Type B pancreatic cell (in vitro differentiated cells): ENCODE measurements at places on chromosomes 16 and 17.
A peak's percentile ranks its signal among the peaks of the same experiment; 100 is the strongest.

DNA sequence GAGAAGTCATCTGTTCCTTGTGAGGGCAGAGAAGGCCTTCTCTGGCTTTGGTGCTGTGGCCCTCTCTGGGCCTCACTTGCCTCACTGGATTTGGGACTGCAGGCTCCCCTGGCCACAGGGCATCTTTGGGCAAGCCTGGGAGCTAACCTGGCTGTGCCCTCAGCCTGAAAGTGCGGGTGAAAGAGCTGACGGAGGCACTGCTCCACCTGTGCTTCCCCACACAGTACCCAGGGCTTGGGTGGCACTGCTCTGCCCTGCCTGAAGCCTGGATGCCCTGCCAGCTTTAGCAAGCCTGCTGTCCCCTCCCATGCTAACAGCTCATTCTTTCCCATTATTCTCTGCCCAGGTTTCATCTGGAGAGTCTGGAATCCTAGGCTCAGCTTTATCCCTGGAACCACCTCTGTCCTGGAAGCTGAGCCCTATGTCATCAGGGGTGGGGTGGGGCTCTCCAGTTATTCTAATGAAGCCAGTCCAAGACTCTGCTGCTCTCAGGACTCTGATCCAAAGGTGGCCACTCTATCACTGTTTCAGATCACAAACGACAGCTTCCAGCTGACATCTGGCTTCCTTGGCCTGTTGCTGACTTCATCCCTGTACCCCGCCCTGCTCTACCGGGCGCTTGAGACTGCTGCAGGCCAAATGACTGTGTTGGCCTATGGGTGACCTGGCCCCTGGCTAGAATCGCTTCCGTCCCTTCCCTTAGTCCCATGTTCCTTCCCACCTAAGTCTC lies 29.3 kb downstream of the HIC1 start:
- no peak for DNase-seq
- H3K27ac ChIP-seq: peak overlapping the region; percentile 82
- H3K36me3 ChIP-seq: peaks cover 18% of the 10 kb centered on the region
- H3K4me3 ChIP-seq: peak overlapping the region; percentile 40
- peaks cover 56% of the 10 kb centered on the region for H3K4me1 ChIP-seq

DNA sequence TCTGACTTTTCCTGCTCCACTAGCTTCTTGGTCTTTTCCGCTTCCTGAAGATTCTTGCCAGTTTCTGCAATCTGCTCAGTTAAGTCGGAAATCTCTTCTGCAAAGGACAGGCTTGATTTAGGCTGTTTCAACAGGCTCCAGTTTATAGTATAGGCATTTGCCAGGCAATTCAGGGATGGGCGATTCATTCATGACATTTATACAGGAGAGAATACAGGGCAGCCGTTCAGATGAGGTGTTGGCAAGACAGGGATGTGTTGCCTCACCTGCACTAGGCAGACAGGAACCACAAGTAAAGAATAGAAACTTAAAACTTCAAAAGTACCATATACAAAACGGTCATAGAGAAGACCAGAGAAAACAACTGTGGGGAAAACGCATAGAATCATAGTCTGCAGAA lies 61.7 kb downstream of the MYH13 start:
- H3K4me3 ChIP-seq: no peak overlapping the region
- H3K27ac ChIP-seq: no peak overlapping the region
- H3K27me3 ChIP-seq: peaks cover 18% of the 10 kb centered on the region

DNA sequence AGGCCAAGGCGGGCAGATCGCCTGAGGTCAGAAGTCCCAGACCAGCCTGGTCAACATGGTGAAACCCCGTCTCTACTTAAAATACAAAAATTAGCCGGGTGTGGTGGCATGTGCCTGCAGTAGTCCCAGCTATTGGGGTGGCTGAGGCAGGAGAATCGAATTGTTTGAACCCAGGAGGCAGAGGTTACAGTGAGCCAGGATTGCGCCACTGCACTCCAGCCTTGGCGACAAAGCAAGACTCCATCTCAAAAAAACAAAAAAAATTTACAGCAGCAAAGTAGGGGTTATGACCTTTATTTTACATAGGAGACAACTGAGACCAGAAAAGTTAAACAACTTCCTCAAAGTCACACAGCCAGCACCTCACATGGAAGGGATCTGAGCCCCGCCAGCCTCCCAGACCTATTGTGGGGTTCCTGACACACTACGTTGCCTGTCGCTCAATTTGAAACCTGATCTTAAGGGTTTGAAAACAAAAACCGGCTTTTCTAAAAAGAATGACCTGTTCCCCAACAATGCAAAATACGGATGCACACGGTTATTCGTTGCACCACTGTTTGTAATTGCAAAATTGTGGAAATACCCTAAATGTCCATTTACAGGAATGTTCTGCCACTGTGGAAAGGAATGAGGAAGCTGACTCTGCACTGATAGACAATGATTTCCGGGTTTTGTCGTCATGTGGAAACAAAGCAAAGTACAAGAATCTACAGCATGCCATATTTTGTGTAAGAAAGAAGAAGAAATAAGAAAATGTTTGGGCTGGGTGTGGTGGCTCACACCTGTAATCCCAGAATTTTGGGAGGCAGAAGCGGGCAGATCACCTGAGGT lies 77.2 kb downstream of the CNGB1 start:
- peak overlapping the region; percentile 87 for H3K27ac ChIP-seq
- no peak for DNase-seq
- H3K4me1 ChIP-seq: peaks cover 29% of the 10 kb centered on the region
- H3K36me3 ChIP-seq: no peaks in the 10 kb centered on the region
- no peak overlapping the region for H3K4me3 ChIP-seq
- H3K27me3 ChIP-seq: peaks cover 32% of the 10 kb centered on the region

GRCh38 chr16:75097941-75098901 lies 18.4 kb downstream of the LDHD start:
- peaks cover 19% of the 10 kb centered on the region for H3K4me1 ChIP-seq
- peak overlapping the region; percentile 50 for H3K27ac ChIP-seq
- H3K27me3 ChIP-seq: no peaks in the 10 kb centered on the region
- DNase-seq: no peak
- H3K36me3 ChIP-seq: peaks cover 8% of the 10 kb centered on the region
- H3K4me3 ChIP-seq: no peak overlapping the region

DNA sequence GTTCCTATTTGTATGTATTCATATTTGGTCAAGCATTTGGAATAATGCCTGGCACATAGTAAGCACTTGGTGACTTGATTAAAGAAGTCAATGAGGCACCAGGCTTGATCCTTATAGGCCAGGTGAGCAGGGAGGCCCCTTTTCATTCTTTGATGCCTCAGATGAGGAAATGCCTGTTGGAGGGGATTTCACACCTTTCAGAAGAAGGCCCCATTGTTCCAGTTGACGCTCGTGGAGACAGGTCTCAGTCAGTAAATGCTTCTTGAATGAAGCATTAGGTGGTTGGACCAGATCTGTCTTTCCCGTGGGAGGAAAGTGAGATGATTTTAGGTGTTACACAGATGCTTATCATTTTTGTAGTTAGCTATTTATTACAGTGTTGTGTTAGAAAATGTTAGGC lies 13.0 kb downstream of the LCMT1 start:
- no peak for DNase-seq
- H3K27me3 ChIP-seq: no peaks in the 10 kb centered on the region
- peak overlapping the region; percentile 66 for H3K27ac ChIP-seq
- no peak overlapping the region for H3K4me3 ChIP-seq

DNA sequence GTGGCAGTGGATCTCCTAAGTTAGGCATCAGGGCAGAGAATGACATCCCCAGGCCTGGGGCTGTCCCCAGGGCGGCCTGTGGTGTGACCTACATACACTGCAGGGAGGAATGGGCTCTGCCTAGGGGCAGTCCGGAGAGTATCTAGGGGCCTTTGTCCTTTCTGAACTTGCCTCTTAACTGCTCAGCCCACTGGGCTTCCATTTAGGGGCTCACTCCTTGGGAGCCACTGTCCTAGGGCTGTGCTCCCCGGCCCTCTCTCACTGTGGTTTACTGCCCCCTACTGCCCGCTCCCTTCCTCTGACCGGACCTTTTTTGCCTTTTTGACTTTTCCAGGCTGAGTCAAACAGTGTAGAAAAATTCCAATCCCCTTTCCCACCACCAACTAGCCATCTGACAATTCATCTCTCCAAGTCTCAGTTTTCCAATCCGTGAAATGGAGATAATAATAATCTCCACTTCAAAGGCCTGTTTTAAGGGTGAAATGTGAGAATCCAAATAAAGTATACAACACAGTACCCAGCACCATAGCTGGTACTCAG lies 66.8 kb downstream of the DNAH3 start:
- peak; percentile 47 for DNase-seq
- no peaks in the 10 kb centered on the region for H3K27me3 ChIP-seq
- H3K4me3 ChIP-seq: no peak overlapping the region
- no peak overlapping the region for H3K27ac ChIP-seq

DNA sequence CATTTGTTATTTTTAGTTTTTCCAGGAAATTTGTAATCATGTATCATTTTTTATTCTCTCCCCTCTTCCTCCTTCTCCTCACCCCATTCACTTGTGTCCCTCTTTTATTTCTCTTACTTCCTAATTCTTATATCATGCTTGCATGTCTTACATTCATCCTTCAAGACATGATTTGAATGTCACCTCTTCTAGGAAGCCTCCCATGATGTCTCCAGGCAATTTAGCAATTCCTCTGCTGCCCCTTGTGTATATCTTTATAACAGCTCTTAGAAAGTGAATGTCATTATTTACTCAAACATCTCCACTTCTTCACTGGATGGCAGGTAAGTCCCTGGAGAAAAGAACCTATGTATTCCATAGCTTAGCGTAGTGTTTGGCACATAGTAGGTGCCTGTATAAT lies 7.8 kb downstream of the HNF1B start:
- DNase-seq: no peak
- H3K4me3 ChIP-seq: no peak overlapping the region
- H3K27ac ChIP-seq: peak overlapping the region; percentile 11
- H3K36me3 ChIP-seq: peaks cover 5% of the 10 kb centered on the region
- peaks cover 64% of the 10 kb centered on the region for H3K27me3 ChIP-seq

- peaks cover 18% of the 10 kb centered on the region for H3K4me1 ChIP-seq
- DNase-seq: no peak
- H3K36me3 ChIP-seq: no peaks in the 10 kb centered on the region
- H3K4me3 ChIP-seq: no peak overlapping the region
- no peaks in the 10 kb centered on the region for H3K27me3 ChIP-seq
- H3K27ac ChIP-seq: peak overlapping the region; percentile 64
These were observed 17.7 kb downstream of the SLC38A8 start for GRCh38 chr16:84024854-84025253.

GRCh38 chr17:63635787-63636186 lies 13.6 kb downstream of the MAP3K3 start:
- no peaks in the 10 kb centered on the region for H3K27me3 ChIP-seq
- peaks cover 16% of the 10 kb centered on the region for H3K36me3 ChIP-seq
- peaks cover 10% of the 10 kb centered on the region for H3K4me1 ChIP-seq
- no peak overlapping the region for H3K4me3 ChIP-seq

- no peaks in the 10 kb centered on the region for H3K36me3 ChIP-seq
- H3K27me3 ChIP-seq: peaks cover 38% of the 10 kb centered on the region
- H3K4me3 ChIP-seq: peak overlapping the region; percentile 65
- H3K4me1 ChIP-seq: peaks cover 14% of the 10 kb centered on the region
- DNase-seq: no peak
- H3K27ac ChIP-seq: no peak overlapping the region
These were observed 1.5 kb upstream of the CPNE7 start for GRCh38 chr16:89573826-89574680.

DNA sequence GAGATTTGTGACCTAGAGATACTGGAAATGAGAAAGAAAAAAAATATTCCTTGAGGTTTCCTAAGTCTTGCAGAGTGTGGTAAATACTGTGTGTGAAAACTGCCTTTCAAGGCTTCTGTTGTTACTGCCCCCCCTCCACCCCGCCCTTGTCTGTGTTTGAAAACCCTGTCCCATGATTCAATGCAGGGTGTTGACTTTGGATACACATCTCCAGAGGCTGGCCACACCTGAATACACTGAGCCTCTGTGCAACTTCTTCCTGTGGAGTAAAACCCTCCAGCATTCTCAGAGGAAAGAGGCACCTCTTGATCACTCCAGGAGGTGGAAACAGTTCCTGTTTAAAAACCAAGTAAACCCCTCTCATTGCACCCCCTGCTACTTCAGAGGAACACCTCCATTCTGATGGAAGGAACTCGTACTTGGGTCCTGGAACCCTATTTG lies 123.0 kb upstream of the CACNG5 start:
- H3K4me3 ChIP-seq: no peak overlapping the region
- no peaks in the 10 kb centered on the region for H3K27me3 ChIP-seq
- H3K4me1 ChIP-seq: peaks cover 45% of the 10 kb centered on the region
- H3K36me3 ChIP-seq: no peaks in the 10 kb centered on the region
- no peak overlapping the region for H3K27ac ChIP-seq
- no peak for DNase-seq

DNA sequence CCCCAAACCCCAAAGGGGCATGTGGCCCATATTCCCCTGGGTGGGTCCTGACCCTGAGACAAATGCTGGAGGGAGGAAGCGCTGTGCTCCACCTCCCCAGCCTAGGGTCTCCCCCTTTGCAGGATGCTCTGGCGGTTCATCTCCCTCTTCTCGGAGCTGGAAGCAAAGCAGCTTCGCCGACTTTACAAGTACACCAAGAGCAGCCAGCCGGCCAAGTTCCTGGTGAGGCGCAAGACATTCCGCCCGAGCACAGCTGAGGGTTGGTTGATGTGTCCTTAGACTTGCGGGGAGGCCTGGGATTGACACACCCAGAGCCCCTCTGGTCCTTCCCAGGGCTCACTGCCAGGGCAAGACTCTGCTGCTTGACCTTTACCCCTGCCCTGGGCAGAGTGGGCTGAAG lies 4.3 kb downstream of the CHCT1 start:
- no peak overlapping the region for H3K27ac ChIP-seq
- no peaks in the 10 kb centered on the region for H3K36me3 ChIP-seq
- peaks cover 6% of the 10 kb centered on the region for H3K27me3 ChIP-seq
- H3K4me3 ChIP-seq: no peak overlapping the region
- no peaks in the 10 kb centered on the region for H3K4me1 ChIP-seq
- DNase-seq: peak; percentile 60

- no peak overlapping the region for H3K27ac ChIP-seq
- H3K36me3 ChIP-seq: no peaks in the 10 kb centered on the region
- H3K27me3 ChIP-seq: peaks cover 16% of the 10 kb centered on the region
- no peaks in the 10 kb centered on the region for H3K4me1 ChIP-seq
- no peak overlapping the region for H3K4me3 ChIP-seq
These were observed 224.1 kb downstream of the GSG1L start for GRCh38 chr16:27839419-27839818.

DNA sequence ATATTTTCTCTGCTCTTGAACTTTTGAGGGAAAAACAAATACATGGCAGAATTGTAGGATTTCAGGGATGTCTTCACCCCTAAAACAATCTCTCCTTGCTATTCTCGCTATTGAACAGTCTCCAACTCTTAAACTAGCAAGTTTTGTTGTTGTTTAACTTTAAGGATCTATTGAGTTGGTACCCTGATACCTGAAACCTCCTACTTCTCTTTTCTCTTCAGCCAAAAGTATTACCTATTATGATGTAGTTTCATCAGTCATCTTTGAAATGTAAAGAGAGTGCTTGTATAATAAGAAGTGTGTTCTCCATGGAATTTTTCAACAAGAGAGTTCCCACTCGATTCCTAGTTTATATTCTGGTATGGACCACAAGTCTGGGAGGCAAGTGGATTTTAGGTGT lies 211.6 kb upstream of the TBX2 start:
- no peak overlapping the region for H3K27ac ChIP-seq
- no peak overlapping the region for H3K4me3 ChIP-seq
